ENCODE measurements at places on chromosomes 7 and 10. TPM values are rescaled to one million over a fixed set of nuclear protein-coding genes. Genes with fewer than 3 reads are reported as not detected.
A peak's percentile ranks its signal among the peaks of the same experiment; 100 is the strongest.

- no peaks in the 10 kb centered on the region for H3K4me1 ChIP-seq
- H3K27ac ChIP-seq, result no peak overlapping the region
- no peak overlapping the region for H3K4me3 ChIP-seq
- no peak for DNase-seq
These were observed 11.7 kb upstream of the CCDC172 start for GRCh38 chr10:116312548-116312947.

EGFR gene
- 371 TPM for total RNA-seq

ACTR1A gene
- 75.3 TPM for total RNA-seq

- no peak overlapping the region for H3K4me3 ChIP-seq
- H3K4me1 ChIP-seq, result peaks cover 39% of the 10 kb centered on the region
- H3K27me3 ChIP-seq, result no peaks in the 10 kb centered on the region
- peak overlapping the region; percentile 22 for H3K27ac ChIP-seq
These were observed 19.7 kb downstream of the ESYT2 start for GRCh38 chr7:158809596-158809995.

GRCh38 chr7:120609136-120609753 lies 248.7 kb downstream of the TSPAN12 start:
- H3K27ac ChIP-seq, result no peak overlapping the region
- DNase-seq, result no peak
- peaks cover 71% of the 10 kb centered on the region for H3K27me3 ChIP-seq
- no peak overlapping the region for H3K4me3 ChIP-seq
- H3K36me3 ChIP-seq, result no peaks in the 10 kb centered on the region

GRCh38 chr7:682810-683209 lies 43.7 kb upstream of the DNAAF5 start:
- peaks cover 38% of the 10 kb centered on the region for H3K36me3 ChIP-seq
- H3K4me3 ChIP-seq, result no peak overlapping the region
- H3K4me1 ChIP-seq, result no peaks in the 10 kb centered on the region

All from MCF 10A (cell line).